ENCODE measurements at places on chromosomes 4 and X.

GRCh38 chr4:182885738-182886077 lies 31.5 kb downstream of the DCTD start:
- no peak for DNase-seq

DNA sequence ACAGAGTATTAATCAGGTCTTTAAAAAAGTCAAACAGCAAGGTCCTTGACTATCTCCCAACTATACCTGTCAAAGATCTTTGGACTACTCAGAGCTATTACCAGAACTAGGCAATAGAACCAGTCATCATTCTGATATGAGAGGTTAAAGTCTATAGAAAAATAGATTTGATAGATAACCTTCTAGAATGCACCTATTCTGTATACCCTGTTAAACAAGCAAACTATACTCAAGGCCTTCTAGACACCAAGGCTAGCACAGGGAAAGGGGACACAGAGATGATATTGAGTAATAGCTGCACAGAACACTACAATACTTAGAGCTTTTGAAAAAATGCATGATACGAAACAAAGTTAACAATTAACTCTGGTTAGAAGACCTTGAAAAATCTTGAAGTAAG lies 149.5 kb downstream of the NR3C2 start:
- no peak for DNase-seq

- no peak for DNase-seq
These were observed 93.8 kb downstream of the HDAC8 start for GRCh38 chrX:72478853-72479252.

GRCh38 chrX:147848543-147849443 lies 62.9 kb upstream of the FMR1 start:
- DNase-seq, result no peak

DNA sequence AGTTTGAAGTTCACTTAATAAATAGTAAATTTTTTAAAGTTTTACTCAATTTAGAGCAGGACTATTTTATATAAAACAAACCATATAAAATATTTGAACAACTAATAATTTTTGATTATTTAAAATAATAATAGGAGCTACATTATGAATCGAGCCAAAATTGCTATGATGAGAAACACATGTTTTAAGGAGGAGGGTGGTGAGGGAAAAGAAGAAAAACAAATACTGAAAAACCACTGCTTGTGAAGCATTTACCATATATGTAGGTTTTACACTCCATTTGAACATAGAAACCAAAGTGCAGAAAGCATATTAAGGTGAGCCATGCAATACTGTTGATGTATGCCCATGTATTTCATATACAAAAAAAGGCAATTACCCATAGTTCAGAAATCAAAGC lies 448.9 kb downstream of the FSTL5 start:
- DNase-seq, result no peak

- no peak for DNase-seq
These were observed 542 bp upstream of the KLF8 start for GRCh38 chrX:56231537-56232090.

- peak; percentile 15 for DNase-seq
These were observed at the start of gene ZIC3 for GRCh38 chrX:137565921-137566745. Gene ZIC3 (plus strand): TSS chrX:137566127. CDS start chrX:137566692, 565 bp downstream.

- DNase-seq, result peak; percentile 44
These were observed 17.8 kb downstream of the TRIM2 start for GRCh38 chr4:153221783-153222706.
